CD4-positive, alpha-beta T cell treated with Interferon alpha-2 for 1 hour (primary cell): ENCODE measurements at places on chromosomes 1 and 21.

DNA sequence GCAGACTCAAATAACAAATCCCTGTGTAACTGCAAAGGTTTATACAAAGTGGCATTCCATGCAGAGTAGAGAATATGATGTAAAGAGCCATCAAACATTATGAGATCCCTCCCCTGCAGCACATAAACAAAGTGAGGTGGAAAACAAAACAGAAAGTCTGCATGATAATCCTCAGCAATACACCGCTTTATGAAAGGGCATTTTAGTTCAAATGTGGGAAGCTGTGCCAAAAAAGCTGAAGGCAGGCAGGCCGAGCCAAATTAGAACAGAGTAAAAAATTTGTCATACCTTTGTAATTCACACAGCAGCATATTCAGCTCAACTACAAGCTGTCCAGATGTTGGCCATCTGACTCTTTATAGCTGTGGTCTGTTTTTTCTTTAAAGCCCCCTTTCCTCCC lies 113.5 kb downstream of the LHX9 start:
- no peak for DNase-seq

- peak; percentile 59 for DNase-seq
These were observed 4.1 kb upstream of the AGTRAP start for GRCh38 chr1:11731691-11732283.

DNA sequence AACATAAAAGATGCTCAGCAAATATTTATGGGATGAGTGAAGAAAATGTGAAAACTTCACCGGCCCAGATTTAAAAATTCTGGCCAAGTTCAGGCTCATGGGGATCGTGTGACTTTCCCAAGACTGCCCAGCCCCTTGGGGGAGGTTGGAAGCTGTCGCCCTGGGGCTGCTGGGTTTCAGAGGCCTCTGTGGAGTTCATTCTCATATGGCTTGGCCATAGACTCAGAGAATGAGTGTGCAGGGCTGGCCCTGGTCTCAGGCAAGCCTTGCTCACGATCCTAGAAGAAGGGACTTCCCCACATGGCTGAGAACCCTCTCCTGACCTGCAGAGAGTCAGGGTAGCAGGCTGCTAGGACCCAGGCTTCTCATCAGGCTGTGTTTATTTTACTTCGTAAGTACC lies 24.6 kb downstream of the PADI2 start:
- DNase-seq: no peak

DNA sequence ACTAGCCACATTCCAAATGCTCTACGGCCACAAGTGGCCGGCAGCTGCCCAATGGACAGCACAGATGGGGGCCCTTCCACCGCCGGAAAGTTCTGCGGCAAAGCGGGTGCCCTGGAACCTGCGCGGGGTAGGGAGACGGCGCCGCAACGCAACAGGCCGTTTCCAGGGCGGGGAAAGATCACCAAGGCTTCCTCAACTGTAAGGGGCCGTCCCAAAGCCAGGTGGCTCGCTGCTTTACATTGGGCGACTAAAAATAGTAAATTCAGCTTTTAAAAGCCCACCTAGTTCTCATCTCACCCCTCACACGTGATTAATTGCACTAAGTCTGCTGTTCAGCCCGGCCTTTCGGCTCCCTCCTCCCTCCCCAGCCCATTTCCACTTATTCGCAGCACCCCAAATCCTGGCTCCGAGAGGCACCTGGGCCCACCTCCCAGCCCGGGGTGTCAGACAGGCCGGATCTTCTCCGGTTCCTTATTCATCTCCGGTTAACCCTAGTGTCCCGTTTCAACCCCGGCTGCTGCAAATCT lies 643 bp downstream of the CFAP298 start:
- peak; percentile 23 for DNase-seq

DNA sequence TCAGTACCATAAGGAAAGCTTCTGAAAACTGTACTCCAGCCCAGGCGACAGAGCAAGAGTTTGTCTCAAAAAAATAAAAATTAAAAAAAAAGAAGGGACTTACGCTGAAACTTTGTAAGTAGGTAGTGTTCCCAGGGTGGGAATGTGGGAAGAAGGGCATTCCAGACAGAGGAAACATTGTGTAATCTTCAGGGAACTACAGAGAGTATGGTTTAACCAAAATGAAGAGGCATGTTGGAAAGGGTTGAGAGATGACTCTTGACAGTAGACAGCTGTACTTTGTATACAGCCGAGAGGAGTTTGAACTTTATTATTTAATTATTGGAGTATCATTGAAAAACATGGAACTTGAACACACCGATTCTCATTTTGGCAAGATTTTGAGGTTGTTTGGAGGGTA lies 43.0 kb downstream of the PPP2R5A start:
- DNase-seq: no peak

- no peak for DNase-seq
These were observed 36.0 kb upstream of the GPR37L1 start for GRCh38 chr1:202086579-202087350.

GRCh38 chr1:167922023-167922422 lies 8.1 kb upstream of the ADCY10 start:
- no peak for DNase-seq

DNA sequence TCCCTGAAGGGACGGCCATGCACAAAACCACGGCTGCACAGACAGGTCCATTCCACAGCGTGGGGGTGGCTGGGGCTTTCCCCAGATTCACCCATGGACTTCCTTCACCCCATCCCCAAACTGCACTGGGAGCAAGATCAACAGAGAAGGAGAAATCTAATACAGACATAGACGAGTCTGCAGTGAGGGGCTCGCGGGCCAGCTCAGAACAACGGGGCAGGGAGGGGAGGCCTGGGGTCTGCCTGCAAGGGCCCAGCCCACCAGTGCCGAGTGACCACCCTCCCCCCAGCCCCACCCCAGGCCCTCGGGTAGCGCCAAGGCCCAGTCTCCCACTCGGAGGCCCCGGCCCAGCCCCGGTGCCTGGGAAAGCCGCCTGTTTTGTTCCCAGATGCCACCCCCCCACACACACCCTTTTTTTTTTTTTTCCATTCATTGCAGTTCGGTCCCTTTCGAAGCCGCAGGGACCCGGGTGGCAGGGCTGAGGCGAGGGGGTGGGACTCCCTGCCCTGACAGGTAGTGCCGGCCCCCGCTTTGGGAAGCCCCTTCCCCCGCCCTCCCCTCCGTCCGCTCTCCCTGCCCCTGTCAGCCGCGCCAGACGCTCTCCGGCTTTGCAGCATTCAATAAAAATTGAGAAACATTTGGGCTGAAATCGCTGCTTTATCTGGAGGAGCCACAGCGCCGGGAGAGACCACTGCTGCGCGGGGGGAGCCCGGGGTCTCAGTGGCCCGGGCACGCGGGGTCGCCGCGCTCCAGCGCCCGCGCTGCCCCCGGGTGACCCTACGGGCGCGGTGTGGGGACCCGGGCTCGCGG lies 543 bp upstream of the EPHB2 start:
- peak; percentile 19 for DNase-seq

GRCh38 chr1:157925419-157926166 lies 67.9 kb upstream of the KIRREL1 start:
- DNase-seq: no peak

GRCh38 chr1:3956527-3957170 lies 56.6 kb upstream of the C1orf174 start:
- DNase-seq: no peak

GRCh38 chr1:58162952-58163550 lies 383.5 kb downstream of the OMA1 start:
- no peak for DNase-seq

DNA sequence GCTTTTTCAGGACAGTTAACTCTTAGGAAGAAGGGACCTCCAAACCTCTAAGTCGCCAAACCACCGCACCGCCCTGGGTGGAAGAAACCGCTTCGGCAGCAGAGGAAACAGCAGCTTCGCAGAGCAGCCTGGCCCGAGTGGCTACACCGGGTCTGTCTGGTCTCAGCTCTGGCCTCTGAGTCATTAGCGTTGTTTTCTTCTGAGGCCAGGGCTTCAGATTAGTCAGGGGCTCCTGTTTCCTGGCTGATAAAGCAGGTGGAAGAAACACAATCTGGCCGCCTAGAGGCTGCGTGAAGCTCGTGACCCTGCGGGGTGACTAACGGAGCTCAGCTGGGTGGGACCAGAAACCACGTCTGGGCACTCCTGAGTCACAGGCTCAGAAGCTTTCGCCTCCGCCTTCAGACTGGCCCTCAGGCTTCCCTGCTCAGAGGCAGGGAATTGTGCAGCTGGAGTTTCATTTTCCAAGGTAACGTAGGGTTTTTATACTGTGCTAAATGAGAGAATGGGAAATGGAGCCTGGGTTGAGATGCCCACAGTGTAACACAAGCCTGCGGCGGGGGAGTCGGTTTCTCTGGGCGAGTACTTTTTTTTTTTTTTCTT lies 44.9 kb downstream of the CHAF1B start:
- peak; percentile 70 for DNase-seq

DNA sequence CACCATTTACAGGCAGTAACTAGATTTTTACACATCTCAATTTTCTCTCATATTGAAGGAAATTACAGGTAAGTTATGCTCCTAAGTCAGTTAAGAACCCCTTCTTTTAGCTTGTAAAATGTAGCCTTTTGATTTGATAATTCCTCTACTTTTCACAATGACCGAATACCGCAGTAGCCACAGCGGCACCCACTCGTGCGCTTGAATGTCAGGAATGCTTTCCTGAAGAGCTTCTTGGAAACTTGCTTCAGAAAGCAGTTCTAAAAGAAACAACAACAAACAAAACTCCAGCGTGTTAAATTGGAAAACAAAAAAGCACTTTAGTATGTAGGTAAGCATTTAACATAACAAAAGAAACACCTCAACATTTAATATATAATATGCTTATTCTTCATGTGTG lies 9.9 kb upstream of the DNTTIP2 start:
- DNase-seq: no peak

- DNase-seq: no peak
These were observed 27.4 kb upstream of the TBX15 start for GRCh38 chr1:119015547-119015946.

- DNase-seq: no peak
These were observed 66.1 kb downstream of the TBX15 start for GRCh38 chr1:118921994-118922393.

DNA sequence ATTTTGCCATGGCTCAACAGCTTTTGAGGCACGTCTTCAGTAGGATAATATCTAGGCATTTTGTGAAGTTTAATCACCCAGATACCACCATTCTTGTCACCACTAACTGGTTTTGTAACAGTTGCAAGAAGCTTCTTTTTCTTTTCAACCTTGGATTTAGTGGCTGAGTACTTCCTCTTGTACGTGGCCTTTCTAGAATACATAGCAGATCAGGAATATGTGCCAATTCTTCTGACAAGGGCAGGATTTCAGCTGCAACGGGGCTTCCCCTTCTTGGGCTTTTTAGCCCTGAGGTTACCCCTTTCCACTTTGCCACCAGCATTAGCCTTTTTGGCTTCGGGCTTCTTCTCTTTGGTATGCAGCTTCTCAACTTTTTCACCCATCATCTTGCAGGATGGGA lies 79.3 kb upstream of the WARS2 start:
- no peak for DNase-seq

GRCh38 chr1:235999259-235999925 lies 65.5 kb downstream of the NID1 start:
- DNase-seq: peak; percentile 67

GRCh38 chr21:42568376-42568775 lies 54.7 kb downstream of the SLC37A1 start:
- no peak for DNase-seq

GRCh38 chr1:80363689-80364475 lies 1357.4 kb upstream of the ADGRL4 start:
- DNase-seq: no peak

DNA sequence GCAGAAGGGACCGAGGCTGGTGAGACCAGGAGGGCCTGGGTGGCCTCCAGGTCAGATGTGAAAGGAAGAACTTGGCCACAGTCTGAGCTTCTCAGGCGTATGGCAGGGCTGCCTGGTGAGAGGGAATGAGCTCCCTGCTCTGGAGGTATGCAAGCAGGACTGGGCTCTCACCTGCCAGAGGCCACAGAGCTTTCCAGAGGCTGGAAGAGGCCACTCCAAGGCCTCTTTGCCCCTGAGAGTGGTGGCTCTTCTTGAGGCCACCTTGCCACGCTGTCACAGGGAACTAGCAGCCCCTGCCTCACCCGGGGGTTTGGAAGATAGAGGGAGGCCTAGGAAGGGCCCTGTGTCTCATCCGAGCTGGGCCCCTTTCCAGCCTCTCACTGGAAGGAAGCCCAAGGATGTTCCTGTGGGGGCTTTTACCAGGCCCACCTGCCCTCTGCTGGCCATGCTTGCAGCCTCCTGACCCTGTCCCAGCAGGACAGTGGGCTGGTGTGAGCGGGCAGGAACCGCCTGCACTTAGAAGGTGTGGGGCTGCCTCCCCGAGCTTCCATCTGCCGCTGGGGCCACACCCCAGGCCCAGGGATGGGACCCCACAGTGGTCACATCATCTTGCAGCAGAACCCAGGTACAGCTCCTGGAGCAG lies 10.0 kb downstream of the PCSK9 start:
- no peak for DNase-seq

DNA sequence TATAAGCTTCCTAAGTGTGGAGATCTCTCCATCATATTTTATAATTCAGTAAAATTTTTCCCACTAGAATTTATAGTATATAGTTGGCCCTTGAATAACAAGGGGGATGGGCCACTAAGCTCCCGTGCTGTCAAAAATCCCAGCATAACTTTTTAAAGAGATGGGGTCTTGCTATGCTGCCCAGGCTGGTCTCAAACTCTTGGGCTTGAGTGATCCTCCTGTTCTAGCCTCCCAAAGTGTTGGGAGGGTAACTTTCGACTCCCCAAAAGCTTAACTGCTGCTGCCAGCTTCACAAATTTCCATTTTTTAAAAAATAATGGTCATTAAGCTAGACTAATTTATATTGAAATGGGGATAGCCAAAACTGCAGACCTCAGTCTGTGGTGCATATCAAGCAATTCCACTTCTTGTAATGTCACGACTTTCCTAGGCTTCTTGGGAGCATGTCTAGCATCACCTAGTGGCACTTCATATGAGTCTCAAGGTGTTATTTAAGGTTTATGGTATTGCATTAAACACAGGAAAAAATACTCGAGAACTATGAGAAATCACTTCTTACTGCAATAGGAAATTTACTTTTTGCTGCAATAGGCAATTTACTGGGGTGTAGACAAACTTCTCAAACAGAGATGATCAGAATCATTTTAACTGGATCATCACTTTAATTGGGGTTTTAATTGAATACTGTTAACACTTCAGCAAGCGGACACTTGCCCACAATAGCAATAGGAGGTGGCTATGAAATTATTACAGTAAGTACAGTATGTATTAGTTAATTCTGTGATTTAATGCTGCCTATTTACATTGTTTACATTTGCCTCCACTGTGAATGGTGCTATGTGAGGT lies 19.3 kb upstream of the ACTA1 start:
- DNase-seq: no peak

GRCh38 chr1:235278233-235278914 lies 49.6 kb downstream of the ARID4B start:
- DNase-seq: no peak

- DNase-seq: no peak
These were observed 265.9 kb upstream of the RUNX1 start for GRCh38 chr21:35314857-35315582.

GRCh38 chr1:54919367-54920359 lies 32.7 kb upstream of the DHCR24 start:
- no peak for DNase-seq

GRCh38 chr1:242228991-242229390 lies 230.1 kb upstream of the MAP1LC3C start:
- DNase-seq: no peak

GRCh38 chr1:181802466-181802865 lies 259.0 kb downstream of the ZNF648 start:
- DNase-seq: no peak
